D341Med (cell line): ENCODE measurements at places on chromosomes 11 and 22.

DNA sequence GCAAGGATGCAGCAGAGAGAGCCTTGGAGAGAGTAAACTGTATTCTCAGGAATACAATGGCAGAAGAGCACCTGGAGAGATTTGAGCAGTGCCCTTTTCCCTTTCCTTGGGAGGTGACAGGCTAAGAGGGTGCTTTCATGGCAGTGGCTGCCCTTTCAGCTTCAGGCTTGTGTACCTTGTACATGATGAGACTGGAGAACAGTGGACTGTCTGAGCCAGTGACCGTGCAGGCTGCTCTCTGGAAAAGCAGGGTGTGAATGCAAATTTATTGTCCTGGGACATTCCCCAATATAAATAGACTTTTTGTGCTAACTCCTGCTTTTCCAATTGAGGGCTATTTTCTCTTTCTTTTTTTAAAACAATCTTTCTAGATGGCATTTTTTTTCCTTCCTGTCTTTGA is 99.3 kb downstream of the TRIM44 start:
- no peak for DNase-seq

DNA sequence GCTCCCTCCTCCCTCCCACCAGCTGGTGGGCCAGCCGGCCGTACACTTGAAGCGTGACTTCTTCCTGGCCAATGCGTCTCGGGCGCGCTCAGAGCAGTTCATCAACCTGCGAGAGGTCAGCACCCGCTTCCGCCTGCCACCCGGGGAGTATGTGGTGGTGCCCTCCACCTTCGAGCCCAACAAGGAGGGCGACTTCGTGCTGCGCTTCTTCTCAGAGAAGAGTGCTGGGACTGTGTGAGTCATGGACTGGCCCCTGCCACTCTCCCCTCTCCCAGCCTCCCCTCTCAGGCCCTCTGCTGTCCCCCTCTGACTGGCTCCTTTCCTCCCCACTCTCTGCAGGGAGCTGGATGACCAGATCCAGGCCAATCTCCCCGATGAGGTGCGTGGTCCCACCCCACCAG is 24.7 kb downstream of the CAPN1 start:
- DNase-seq = peak; percentile 20

DNA sequence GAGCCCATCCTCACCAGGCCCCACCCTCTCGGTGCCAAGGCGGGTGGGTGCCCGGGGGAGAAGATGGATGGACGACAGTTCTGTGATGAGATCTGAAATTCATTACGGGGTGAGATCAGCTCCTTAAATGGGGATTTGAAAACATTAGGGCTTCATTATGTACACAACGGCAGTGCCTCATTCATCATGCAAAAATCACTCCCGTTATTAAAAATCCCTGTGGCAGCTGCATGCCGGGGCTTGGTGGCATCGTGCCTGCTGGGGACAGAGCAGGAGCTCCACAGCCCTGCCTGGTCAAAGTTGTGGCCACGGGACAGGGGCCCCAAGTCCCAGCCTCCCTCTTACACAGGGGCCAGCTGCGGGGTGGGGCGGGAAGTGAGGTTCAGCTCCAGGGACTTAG is 20.2 kb downstream of the OTUB1 start:
- DNase-seq = no peak

- no peak for DNase-seq
Measured at GRCh38 chr11:64222651-64223000, 3.4 kb downstream of the TRPT1 start.

- DNase-seq = no peak
Measured at GRCh38 chr11:57904376-57904775, 119.3 kb upstream of the OR9Q1 start.

GRCh38 chr11:117752071-117752470 is 44.9 kb downstream of the DSCAML1 start:
- no peak for DNase-seq

DNA sequence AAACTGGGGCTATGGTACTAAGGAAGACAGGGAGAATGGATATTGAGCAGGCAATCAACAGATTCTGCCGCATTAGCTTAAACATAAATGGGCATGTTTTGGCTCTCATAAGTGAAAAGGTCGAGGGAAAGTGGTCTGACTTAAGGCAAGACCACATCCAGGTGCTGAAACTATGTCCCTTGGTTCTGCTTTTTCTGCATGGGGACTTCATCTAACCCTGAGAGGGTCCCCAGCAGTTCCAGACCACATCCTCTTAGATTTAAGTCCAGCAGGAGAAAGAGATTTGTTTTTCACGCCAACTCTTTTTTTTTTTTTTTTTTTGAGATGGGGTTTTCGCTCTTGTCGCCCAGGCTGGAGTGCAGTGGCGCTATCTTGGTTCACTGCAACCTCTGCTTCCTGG is 5.5 kb downstream of the RPS6KA4 start:
- DNase-seq = no peak

GRCh38 chr11:128210148-128210940 is 377.0 kb downstream of the ETS1 start:
- no peak for DNase-seq

GRCh38 chr11:73410627-73411026 is 34.4 kb downstream of the RELT start:
- no peak for DNase-seq

DNA sequence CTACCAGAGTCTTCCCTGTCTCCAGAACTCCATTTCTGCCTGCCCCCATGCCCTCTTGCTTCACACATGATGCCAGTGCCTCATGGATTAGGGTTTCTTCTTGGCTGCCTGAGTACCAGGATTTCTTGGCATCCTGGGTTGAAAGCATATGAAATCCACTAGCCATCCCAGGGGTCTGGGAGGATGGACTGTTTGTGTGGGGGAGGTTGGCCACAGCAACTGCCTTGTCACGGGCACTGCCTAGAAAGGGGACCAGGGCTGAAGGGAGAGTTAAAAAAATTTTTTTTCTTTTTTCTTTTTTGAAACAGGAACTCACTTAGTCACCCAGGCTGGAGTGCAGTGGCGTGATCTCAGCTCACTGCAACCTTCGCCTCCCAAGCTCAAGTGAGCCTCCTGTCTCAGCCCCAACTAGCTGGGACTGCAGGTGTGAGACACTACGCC is 4.2 kb downstream of the USP35 start:
- no peak for DNase-seq

- no peak for DNase-seq
Measured at GRCh38 chr11:122337704-122338103, 221.7 kb upstream of the BLID start.

- no peak for DNase-seq
Measured at GRCh38 chr11:66970807-66971442, 4.2 kb upstream of the C11orf86 start.

DNA sequence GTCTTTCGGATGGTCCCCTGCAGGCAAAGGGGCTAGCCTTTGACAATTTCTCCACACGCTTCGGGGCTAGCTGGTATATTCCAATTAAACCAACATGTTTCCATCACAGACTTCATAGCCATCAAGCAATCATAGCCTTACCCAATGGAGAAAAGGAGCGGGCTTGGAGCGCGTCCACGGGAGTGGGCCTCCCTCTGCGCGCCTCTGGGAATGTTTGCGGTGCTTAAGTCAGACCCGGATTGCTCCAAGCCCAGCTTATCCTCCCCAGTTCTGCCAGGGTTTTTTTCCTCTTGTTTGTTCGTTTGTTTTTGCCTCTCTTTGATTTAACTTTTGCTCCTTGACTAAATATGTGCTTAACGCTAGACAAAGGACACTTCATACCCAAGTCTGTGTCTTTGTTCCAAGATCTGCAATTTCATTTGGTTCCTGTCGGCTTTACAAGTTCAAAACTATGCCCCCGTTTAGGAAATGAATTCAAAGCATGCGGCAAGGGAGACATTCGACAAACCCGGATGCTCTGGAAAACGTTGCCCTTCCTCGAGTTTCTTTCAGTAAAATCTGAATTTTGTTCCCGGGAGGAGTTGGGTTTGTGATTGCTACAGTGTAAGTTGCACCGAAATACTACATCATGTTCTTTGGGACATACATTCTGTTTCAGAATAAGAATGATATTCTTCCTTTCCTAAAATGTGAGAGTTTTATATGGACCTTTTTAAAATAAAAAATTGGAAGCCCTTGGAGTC is 1.0 kb upstream of the GLB1L2 start:
- DNase-seq = no peak

DNA sequence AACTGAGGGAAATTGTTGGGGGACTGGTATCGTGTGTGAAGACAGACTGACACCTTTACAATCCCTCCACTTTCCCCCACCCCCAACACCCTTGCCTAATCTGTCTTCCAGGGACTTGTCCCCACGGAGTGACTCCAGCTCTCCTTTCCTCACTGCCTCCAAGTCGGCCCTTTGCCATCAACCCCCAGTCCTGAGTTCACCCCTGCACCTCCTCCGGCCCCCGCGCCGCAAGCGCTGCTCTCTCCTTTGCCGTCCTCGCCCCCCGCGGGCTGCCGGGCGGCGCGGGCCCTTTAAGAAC is 183 bp upstream of the ABCG4 start:
- DNase-seq = no peak

GRCh38 chr22:49959782-49960158 is 802 bp upstream of the PIM3 start:
- DNase-seq = no peak

DNA sequence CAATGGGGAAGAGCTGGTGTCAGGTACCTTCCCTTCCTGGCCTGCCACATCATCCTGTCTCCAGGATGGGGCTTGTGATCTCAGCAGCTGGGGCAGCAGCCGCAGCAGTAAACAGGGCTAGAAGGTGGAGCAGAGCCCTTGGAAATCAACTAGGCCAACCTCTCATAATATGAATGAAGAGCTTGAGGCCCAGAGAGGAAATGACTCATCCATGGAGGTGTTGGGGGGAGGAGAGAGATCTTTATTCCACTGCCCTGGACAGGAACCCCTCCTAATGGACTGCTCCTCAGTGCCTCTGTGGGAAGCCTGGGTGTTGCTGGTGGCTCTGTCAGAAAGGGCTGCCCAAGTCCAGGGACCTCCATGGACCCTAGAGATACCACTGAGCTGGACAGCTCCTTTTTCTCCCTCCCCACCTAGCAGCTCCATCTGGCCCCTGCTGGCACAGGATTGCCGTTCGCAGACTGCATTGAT is 111.8 kb downstream of the OSBP2 start:
- no peak for DNase-seq
